ENCODE measurements at places on chromosomes 3 and 15. TPM values are rescaled to one million over a fixed set of nuclear protein-coding genes. Genes with fewer than 3 reads are reported as not detected.

GATM gene
- 26.7 TPM for total RNA-seq

VWA5B2 gene
- total RNA-seq, result not detected

LRRIQ4 gene
- not detected for total RNA-seq

RARRES1 gene
- 424 TPM for total RNA-seq

CAMKV gene
- not detected for total RNA-seq

A4GNT gene
- not detected for total RNA-seq

TMEM40 gene
- total RNA-seq, result not detected

CFAP44 gene
- 8.2 TPM for total RNA-seq

Data from posterior vena cava (tissue), 2 donors.